ENCODE measurements at places on chromosomes 2 and 18. TPM values are rescaled to one million over a fixed set of nuclear protein-coding genes. Genes with fewer than 3 reads are reported as not detected.

The RSAD2 gene
- total RNA-seq: 10.2 TPM

GRCh38 chr2:197862246-197862955 is 58.0 kb downstream of the PLCL1 start:
- no peaks in the 10 kb centered on the region for H3K27me3 ChIP-seq
- H3K4me1 ChIP-seq: peaks cover 43% of the 10 kb centered on the region
- H3K27ac ChIP-seq: no peak overlapping the region
- no peak for DNase-seq

The FABP1 gene
- not detected for total RNA-seq

- no peaks in the 10 kb centered on the region for H3K27me3 ChIP-seq
- H3K4me1 ChIP-seq: no peaks in the 10 kb centered on the region
- no peak for DNase-seq
- no peak overlapping the region for H3K27ac ChIP-seq
These were observed 419.2 kb upstream of the CYRIA start for GRCh38 chr2:17084877-17085276.

- DNase-seq: no peak
- H3K36me3 ChIP-seq: no peaks in the 10 kb centered on the region
- no peak overlapping the region for H3K4me3 ChIP-seq
- H3K27ac ChIP-seq: no peak overlapping the region
- no peaks in the 10 kb centered on the region for H3K27me3 ChIP-seq
These were observed 93.2 kb upstream of the CBLN2 start for GRCh38 chr18:72637299-72637698.

GRCh38 chr2:69103419-69103818 is 90.4 kb downstream of the ANTXR1 start:
- H3K4me1 ChIP-seq: no peaks in the 10 kb centered on the region
- H3K27me3 ChIP-seq: peaks cover 2% of the 10 kb centered on the region
- H3K4me3 ChIP-seq: no peak overlapping the region
- H3K27ac ChIP-seq: no peak overlapping the region
- no peak for DNase-seq
- H3K36me3 ChIP-seq: no peaks in the 10 kb centered on the region

DNA sequence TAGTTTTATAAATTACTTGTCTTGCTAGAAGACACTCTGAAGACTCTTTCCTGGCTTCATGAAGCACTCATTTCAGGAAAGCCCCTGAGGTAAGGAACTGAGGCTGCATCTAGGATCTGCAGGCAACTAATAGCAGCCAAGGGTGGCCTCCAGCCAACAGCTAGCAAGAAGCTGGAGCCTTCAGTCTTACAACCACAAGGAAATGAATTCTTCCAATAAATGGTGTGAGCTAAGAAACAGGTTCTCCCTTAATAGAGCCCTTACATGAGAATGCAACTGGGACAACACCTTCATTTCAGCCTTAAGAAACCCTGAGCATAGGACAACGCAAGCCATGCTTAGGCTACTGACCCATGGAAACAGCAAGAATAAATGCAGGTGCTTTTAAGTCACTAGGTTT is 254.6 kb upstream of the RBBP8 start:
- H3K4me1 ChIP-seq: no peaks in the 10 kb centered on the region
- H3K36me3 ChIP-seq: no peaks in the 10 kb centered on the region
- peaks cover 1% of the 10 kb centered on the region for H3K27me3 ChIP-seq
- no peak overlapping the region for H3K27ac ChIP-seq
- no peak overlapping the region for H3K4me3 ChIP-seq

The SPATA3 gene
- total RNA-seq: 1.1 TPM

The GALR1 gene
- total RNA-seq: not detected

DNA sequence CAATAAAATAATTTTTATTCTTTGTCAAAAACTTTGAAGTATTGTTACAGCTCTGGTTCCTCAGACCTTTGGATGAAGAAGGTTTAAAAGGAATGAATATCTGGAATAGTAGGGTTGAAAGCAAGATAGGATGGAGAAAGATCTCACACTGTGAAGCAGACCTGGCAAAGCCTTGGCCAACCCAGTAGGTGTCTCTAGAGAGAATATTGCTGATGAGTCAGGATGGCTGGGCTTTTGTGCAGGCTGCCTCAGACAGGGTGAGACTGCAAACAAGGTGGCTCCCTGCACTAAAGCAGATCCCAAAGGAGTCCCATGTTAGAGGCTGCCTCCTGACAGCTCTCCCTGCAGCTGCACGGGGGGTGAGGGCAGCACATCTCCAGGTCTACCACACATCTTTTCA is 226.0 kb upstream of the ITGA4 start:
- H3K27me3 ChIP-seq: no peaks in the 10 kb centered on the region
- H3K4me3 ChIP-seq: no peak overlapping the region
- peaks cover 5% of the 10 kb centered on the region for H3K4me1 ChIP-seq
- no peak overlapping the region for H3K27ac ChIP-seq
- H3K36me3 ChIP-seq: peaks cover 15% of the 10 kb centered on the region

DNA sequence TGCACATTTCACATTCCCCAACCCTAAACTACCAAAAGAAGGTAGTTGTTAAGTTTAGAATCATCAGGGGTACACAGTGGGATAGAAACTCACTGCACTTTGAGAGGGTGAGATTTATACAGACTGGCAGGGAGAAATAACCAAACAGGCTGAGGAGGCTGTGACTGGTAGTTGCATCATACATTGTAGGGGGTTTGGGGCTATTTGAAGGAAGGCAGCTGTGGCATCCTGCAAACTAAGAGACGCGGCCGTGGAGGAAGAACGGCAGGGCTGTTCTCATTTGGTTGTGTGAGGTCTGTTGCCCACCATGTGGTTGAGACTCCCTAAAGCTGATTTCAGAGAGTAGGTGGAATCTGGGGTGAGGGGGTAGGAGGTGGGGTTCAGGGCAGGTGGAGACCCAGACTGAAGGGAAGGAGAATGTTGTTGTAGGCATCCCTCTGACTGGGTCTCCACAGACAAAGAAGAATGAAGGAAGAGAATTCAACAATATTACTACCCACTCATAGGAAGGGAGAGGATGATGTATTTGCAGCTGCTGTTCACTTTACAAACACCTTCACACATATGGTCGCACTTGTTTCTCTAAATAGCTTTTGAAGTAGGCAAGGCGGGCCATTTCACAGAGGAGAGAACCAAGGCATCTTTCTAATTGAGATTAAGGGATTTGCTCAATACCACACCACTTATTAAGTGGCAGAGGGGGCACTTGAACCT is 170.9 kb upstream of the SIX2 start:
- no peaks in the 10 kb centered on the region for H3K36me3 ChIP-seq
- H3K4me1 ChIP-seq: no peaks in the 10 kb centered on the region
- H3K27me3 ChIP-seq: peaks cover 32% of the 10 kb centered on the region
- H3K27ac ChIP-seq: no peak overlapping the region
- no peak for DNase-seq

- DNase-seq: no peak
- H3K27me3 ChIP-seq: peaks cover 9% of the 10 kb centered on the region
- H3K4me1 ChIP-seq: no peaks in the 10 kb centered on the region
- no peaks in the 10 kb centered on the region for H3K36me3 ChIP-seq
These were observed 60.5 kb upstream of the ALKAL2 start for GRCh38 chr2:348361-348916.

GRCh38 chr2:236505648-236506047 is 64.0 kb upstream of the ACKR3 start:
- H3K27ac ChIP-seq: no peak overlapping the region
- no peak for DNase-seq
- peaks cover 13% of the 10 kb centered on the region for H3K4me1 ChIP-seq
- no peaks in the 10 kb centered on the region for H3K36me3 ChIP-seq
- H3K4me3 ChIP-seq: no peak overlapping the region

- peaks cover 8% of the 10 kb centered on the region for H3K4me1 ChIP-seq
- H3K27me3 ChIP-seq: no peaks in the 10 kb centered on the region
- no peak overlapping the region for H3K27ac ChIP-seq
- no peak overlapping the region for H3K4me3 ChIP-seq
- DNase-seq: no peak
These were observed 17.5 kb downstream of the MOGAT1 start for GRCh38 chr2:222688917-222689316.

The ATAD2B gene
- total RNA-seq: 12.7 TPM

GRCh38 chr2:189350540-189351209 is 90.6 kb upstream of the WDR75 start:
- H3K36me3 ChIP-seq: no peaks in the 10 kb centered on the region
- no peaks in the 10 kb centered on the region for H3K27me3 ChIP-seq
- no peak overlapping the region for H3K27ac ChIP-seq
- peaks cover 12% of the 10 kb centered on the region for H3K4me1 ChIP-seq

- no peaks in the 10 kb centered on the region for H3K4me1 ChIP-seq
- no peak overlapping the region for H3K4me3 ChIP-seq
- H3K27ac ChIP-seq: no peak overlapping the region
These were observed 17.6 kb downstream of the ACYP2 start for GRCh38 chr2:54133056-54133455.

GRCh38 chr2:23658466-23658942 is 268.4 kb downstream of the ATAD2B start:
- H3K4me1 ChIP-seq: peaks cover 8% of the 10 kb centered on the region
- DNase-seq: peak; percentile 77
- H3K27ac ChIP-seq: peak overlapping the region; percentile 17
- H3K27me3 ChIP-seq: peaks cover 6% of the 10 kb centered on the region
- H3K36me3 ChIP-seq: no peaks in the 10 kb centered on the region

The NAT8 gene
- not detected for total RNA-seq

DNA sequence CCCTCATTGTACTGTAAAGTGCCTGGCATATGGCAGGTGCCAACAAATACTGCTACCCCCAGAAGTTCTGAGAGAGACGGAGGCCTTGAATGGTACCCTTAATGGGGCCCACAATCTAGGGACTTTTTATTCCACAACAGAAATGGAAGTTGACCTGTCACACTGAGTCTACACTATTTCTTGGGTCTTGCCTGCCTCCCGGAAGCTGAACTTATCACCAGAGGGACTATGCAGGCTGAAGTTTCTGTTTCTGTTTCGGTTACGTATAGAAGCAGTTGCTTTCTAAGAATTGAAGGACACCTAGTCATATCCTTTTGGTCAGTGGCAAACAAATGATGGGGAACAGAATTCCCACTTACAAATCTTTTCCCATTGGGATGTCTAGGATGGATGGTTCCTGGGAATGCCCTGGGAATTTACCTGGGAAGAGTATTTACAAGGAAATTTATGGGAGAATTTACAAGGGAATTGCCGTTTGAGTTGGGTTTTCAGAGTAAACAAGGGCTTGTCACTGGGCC is 74.2 kb downstream of the HS1BP3 start:
- peak; percentile 41 for DNase-seq
- H3K27me3 ChIP-seq: no peaks in the 10 kb centered on the region
- peak overlapping the region; percentile 93 for H3K27ac ChIP-seq
- peak overlapping the region; percentile 40 for H3K4me3 ChIP-seq

DNA sequence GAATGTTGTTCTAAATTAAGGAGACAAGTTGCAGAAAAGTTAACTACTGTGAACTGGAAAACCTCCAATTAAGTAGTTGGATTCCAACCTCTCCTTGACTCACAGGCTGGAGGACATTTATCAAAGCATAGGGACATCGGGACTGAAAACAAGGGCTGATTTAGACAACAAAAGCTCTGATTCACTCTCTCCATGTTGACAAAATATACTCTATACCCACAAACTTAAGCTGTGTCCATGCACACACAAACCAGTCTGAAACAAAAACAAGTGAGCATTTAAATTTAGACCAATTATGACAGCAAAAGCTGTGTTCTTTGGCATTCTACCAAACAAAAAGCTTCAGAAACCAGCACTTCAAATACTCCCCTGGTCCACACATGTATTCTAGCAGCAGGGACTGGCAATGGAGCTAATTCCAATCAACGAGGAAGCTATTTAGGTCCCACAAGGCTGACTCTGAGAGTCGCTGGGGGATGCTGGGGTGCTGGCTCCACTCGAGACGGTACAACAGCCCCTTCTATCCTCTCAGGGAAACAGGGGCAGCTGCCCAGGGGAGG is 71.4 kb downstream of the NXPH2 start:
- peaks cover 10% of the 10 kb centered on the region for H3K27me3 ChIP-seq
- no peak for DNase-seq
- no peaks in the 10 kb centered on the region for H3K4me1 ChIP-seq
- H3K27ac ChIP-seq: no peak overlapping the region
- H3K4me3 ChIP-seq: no peak overlapping the region

The PRKCE gene
- 9.0 TPM for total RNA-seq

DNA sequence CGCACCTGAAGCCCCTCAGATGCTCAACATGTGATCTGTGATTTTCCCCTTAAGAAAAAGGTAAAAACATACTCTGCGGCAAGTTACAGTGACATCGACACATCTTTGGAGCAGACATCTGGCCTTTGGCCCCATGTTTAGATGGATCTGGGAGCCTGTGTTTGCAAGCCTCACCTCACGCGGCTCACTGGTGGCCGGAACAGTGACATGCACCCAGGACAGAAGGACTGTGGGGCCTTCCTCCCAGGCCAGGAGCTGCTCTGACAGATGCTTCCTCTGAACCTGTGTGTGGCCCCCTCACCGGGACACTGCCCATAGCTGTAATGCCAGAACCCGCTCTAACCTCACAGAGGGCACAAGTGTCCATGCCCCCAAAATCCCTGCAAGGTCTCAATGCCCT is 13.1 kb downstream of the PASK start:
- H3K27me3 ChIP-seq: no peaks in the 10 kb centered on the region
- DNase-seq: no peak
- H3K4me1 ChIP-seq: no peaks in the 10 kb centered on the region
- no peak overlapping the region for H3K4me3 ChIP-seq
- peaks cover 34% of the 10 kb centered on the region for H3K36me3 ChIP-seq
- no peak overlapping the region for H3K27ac ChIP-seq

GRCh38 chr2:2633017-2633416 is 301.9 kb upstream of the MYT1L start:
- H3K27me3 ChIP-seq: no peaks in the 10 kb centered on the region
- H3K4me3 ChIP-seq: no peak overlapping the region
- H3K4me1 ChIP-seq: no peaks in the 10 kb centered on the region
- DNase-seq: no peak
- no peaks in the 10 kb centered on the region for H3K36me3 ChIP-seq
- H3K27ac ChIP-seq: no peak overlapping the region

Data from activated CD4-positive, alpha-beta T cell treated with anti-CD3 and anti-CD28 coated beads for 36 hours (primary cell).